ENCODE measurements at places on chromosomes 2 and 18.

DNA sequence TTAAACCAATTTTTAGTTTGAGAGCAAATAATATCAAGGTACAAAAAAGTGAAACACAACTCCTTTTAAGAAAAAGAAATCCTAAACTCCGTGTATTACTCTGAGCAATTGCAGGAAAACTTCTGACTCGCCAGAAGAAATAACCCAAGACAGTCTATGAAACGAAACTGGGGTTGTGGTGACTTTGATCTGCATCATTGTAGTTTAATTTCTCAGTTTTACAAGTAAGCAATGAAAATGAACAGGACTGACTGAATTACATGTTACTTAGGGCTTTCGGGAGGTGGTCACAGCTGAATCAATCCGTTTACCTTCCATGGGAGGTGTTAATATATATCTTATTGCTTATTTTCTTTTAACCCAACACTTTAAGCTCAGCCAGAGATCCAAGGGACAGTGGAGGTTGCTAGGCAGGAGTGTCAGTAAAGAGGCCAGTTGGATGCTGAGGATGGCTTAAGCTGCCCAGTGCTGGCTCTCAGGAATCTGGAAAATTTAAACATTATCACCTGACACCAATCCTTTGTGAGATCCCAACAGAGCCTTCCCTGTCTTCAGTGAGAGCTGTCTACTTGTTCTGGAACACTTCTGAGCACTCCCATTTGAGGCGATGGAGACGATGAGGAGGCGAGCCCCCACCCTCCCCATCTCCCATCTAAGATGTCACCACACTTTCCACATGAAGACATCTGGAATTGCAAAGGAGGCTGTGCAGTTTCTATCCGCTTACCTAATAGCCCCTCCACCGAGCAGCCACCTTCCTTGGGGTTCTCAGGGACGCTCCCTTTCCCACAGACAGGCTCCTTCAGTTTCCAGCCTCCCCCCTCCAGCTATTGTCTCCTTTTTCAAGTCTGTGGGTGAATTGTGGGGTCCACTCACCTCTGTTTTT, 3.6 kb upstream of the RAB31 start:
- no peak for DNase-seq

DNA sequence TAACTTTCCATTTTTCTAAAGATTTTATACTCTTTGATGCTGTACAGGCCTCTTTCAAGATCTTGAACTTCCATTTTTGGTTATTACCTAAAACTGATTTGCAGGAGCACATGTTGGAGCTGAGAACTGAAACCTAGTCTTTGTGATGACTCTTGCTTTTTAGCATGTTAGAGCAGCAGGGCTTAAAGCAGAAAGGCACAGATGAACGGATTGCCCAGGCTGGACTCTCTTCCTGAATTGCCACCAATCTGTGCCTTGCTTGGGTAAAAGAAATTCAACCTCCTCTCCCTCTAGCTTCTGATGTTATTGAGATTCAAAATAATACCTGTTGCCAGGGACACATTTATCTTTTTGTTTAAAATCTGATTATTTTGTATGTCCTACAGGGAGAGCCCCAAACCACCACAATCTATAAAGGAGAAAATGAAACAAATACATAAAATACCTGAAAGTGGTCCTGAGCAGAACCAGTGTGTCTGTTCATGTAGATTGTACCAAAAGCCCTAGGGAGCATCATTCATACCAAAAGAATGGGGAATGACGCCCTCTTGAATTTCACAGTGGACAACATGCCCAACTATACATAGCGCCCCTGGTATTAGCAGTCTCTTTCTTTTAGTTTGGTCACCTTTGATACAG, 277.0 kb upstream of the MAP2 start:
- no peak for DNase-seq

DNA sequence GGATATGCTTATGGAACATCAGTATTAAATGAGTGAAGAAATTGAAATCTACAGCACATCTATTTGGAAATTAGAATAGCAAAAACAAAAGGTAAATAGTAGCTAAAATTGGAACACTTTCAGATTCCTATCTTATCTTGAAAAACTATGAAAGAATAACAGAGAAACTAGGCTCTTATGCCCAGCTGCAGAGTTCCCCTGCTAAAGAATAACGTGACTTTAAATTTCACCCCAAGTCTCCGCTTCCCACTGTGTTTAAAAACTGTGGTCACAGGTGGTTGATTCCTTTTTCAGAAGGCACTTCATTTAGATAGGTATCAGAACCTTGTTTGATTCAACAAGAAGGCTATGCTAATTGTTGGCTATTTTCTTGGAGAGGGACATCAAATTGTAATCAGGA, 30.1 kb downstream of the ARHGAP28 start:
- DNase-seq = no peak

DNA sequence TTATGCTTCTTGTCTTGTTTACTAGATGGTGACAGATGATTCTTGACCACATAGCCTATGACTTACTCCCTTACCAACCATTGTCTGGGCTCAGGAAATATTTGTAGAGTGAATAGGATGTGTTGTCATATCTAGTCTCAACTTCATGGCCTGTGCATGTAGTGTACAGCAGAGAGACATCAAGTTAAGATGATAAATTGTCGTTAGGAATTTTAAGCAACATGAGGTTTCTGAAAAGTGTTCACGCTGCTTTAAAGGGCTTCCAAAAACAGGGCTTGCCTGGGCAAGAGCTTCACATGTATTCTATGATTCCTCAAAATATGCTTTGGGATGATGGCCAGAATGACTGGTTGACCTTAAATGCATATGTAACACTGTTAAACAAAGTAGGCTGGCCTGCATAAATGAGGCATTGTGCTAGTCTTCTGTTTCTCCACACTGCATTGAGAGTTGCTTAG, 424.0 kb downstream of the RND3 start:
- DNase-seq = no peak

DNA sequence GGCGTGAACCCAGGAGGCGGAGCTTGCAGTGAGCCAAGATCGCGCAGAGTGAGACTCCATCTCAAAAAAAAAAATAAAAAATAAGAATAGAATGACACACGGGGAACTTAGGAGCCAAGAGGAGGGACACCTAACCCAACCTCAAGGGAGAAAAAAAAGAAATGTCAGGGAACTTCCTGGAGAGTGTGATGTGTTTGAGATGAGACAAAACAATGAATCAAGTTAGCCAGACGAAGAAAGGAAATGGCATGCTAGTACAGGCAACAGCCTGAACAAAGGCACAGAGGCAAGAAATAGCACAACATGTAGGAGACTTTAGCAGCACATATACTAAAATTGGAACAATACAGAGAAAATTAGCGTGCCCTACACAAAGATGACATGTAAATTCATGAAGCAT, 36.7 kb upstream of the PAPOLG start:
- no peak for DNase-seq

- DNase-seq = no peak
These were observed 8.7 kb upstream of the HTR2B start for GRCh38 chr2:231133365-231134099.

GRCh38 chr2:207437524-207438143, 92.1 kb upstream of the CREB1 start:
- no peak for DNase-seq

GRCh38 chr18:1246827-1247226, 342.2 kb downstream of the ADCYAP1 start:
- DNase-seq = no peak

- DNase-seq = no peak
These were observed 529.8 kb upstream of the VRK2 start for GRCh38 chr2:57516698-57517340.

GRCh38 chr2:164436131-164436530, 185.2 kb downstream of the GRB14 start:
- no peak for DNase-seq

GRCh38 chr2:205386109-205386508, 296.2 kb upstream of the NRP2 start:
- DNase-seq = no peak

DNA sequence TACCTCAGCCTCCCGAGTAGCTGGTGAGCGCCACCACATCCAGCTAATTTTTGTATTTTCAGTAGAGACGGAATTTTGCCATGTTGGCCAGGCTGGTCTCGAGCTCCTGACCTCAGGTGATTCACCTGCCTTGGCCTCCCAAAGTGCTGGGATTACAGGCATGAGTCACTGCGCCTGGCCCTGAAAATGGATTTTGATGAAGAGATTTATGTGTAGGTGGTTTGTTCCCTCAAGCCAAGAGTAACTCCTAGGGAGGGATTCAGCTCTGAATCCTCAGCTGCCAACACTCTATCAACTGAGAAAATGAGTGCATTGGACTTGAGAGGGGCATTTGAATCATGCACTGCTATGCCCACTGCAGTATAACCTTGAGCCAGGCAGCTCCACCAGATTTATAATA, 17.5 kb upstream of the LIPG start:
- no peak for DNase-seq

DNA sequence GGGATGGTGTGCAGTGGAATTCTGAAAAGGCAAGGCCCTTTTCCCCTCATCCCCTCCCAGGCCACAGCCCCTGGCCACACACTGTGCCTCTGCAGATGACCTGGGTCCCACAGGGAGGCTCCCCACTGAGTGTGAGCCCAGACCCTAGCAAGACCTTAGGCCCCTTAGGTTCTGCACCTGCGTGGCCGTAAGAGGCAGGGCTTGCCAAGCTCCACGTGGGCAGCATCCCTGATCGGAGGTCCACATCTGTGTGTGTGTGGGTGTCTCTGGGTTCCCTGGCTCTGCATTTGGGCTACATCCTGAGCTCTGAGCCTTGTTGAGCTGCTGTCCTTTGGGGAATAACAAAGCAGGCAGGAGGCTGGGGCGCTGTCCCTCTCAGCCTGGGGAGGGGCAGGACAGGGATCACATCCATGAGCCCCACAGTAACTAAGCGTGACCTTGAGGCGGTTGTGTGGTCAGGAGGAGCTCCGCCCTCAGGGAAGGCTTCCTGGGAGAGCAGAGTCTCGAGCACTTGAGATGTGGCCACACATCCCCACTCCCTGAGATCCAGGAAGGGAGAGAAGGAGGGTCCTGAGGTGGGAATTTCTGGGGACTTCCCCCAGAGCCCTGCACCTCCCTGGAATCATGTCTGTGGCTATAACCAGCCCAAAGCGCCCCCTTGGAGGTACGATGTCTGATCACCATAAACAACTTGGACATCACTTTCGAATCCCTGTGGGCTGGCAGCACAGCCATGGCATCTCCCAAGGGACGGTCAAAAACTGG, 84.8 kb downstream of the STPG4 start:
- no peak for DNase-seq

GRCh38 chr2:206158563-206159345, 490 bp downstream of the NDUFS1 start:
- no peak for DNase-seq

- no peak for DNase-seq
These were observed 75.7 kb upstream of the TFCP2L1 start for GRCh38 chr2:121360566-121361300.

DNA sequence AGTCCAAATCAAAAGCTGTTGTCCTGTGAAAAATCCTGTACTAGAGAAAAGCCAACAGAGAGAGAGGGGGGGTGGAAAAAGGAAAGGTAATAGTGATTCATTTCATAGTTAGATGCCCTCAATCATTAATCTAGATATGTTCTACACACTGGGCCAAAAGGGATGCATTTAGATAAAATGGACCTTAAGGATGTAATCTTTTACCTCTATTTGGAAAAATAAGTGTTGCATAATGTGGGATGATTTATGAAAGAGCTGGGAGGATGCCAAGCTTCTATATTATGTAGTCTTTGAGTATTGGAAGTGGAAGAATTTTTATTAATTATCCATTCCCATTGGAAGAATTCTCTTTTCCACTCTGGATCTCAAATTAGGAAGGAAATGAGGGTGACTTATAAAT, 480.5 kb upstream of the ZEB2 start:
- no peak for DNase-seq

- no peak for DNase-seq
These were observed 90.5 kb upstream of the MYO3B start for GRCh38 chr2:170087413-170087793.

DNA sequence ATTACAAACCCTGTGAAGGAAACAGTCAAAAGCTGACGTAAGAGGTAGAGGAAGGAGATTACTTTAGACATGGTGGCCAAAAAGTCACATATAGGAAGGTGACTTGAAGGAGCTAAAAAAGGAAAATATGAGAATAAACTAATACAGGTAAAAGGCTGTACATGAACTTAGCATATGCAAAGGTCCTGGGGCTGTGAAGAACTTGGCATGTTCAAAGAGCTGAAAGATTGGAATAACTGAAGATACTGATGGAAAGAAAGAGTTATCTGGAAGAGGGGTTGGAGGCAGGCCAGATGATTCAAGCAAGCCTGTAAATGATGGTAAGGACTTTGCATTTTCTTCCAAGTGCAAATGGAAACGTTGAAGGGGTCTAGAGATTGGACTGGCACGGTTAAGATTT, 13.2 kb downstream of the IL36A start:
- DNase-seq = no peak

DNA sequence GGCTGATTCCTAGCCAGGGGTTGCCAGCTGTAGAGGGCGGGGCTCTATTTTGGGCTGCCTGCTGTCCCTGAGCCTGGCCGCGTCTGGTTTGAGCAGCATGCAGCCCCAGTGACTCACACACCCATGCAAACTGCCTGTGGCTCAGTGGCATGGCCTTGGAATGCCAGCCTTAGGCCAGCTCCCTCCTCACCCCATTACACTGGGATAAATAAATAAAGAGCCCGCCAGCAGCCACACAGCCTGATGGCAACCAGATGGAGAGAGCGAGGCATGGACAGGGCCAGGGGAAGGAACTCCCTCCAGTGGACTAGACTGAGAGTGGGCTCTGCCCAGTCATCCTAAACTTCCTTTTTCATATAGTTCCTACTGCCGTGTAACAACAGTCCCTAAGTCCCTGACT, 18.3 kb downstream of the NHEJ1 start:
- DNase-seq = no peak

- DNase-seq = peak; percentile 47
These were observed 36.1 kb upstream of the GPD2 start for GRCh38 chr2:156399950-156400705.

DNA sequence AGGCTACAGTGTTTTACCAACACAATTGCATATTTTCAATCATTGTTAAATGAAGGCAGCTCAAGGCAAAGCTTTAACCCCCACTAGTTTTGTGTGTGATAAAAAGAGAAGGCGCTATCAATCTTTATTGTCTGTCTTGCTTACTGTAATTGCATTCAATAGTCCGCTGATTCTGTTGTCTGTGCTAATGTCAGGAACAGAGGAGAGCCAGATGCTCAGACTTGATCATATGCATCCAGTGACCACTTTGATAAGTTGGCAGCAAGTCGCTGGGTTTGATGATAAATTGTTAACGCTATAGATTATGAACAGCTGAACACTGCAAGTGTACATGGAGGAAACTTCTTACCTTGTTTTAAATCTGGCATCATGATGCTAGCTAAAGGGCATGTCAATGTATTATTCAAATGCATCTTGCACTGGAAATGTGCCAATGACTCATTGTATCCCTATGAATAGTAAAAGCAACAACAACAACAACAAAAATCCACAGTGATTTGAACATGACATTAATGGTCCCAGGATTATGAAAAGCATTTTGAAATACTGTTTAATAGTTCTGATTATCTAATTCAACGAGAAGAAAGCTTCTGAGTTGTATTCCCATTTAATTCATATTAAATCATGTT, 423.5 kb upstream of the FANCL start:
- no peak for DNase-seq

- no peak for DNase-seq
These were observed 11.6 kb upstream of the NAB1 start for GRCh38 chr2:190637281-190637734.

GRCh38 chr2:222945887-222946286, 85.1 kb downstream of the ACSL3 start:
- no peak for DNase-seq
